ENCODE measurements at places on chromosomes 1 and 21.

- DNase-seq: peak; percentile 31
Measured at GRCh38 chr21:44424608-44425306, 30.6 kb upstream of the LRRC3 start.

DNA sequence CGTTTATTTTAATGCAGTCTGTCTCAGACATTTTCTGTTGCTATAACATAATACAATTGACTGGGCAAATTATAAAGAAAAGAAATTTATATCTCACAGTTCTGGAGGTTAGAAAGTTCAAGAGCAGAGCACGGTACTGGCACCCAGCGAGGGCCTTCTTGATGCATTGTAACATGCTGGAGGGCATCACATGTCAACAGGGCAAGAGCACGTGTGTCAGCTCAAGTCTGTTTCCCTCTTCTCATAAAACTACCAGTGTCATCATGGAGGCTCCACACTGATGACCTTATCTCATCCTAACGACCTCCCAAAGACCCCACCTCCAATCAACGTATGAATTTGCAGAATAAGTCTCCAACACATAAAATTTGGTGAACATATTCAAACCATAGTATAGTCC lies 90.6 kb upstream of the GRIK1 start:
- no peak for DNase-seq

GRCh38 chr1:48555271-48555670 lies 83.3 kb upstream of the SPATA6 start:
- no peak for DNase-seq

- DNase-seq: no peak
Measured at GRCh38 chr1:198929111-198929604, 290.3 kb downstream of the PTPRC start.

DNA sequence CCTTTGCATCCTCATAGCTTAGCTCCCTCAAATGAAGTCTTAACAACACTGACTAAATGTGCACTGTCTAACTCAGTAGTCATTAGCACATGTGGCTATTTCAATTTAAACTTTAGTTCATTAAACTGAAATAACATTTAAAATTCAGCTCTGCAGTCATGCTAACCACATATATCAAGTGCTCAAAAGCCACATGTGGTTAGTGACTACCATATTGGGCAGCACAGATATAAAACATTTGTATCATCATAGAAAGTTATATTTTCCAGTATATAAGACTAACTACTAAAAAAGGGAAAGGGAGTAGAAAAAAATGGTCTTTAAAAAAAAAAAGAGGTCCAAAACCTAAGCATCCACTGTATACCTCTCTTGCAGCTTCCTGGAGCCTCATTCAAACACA lies 64.1 kb downstream of the SETD4 start:
- no peak for DNase-seq

DNA sequence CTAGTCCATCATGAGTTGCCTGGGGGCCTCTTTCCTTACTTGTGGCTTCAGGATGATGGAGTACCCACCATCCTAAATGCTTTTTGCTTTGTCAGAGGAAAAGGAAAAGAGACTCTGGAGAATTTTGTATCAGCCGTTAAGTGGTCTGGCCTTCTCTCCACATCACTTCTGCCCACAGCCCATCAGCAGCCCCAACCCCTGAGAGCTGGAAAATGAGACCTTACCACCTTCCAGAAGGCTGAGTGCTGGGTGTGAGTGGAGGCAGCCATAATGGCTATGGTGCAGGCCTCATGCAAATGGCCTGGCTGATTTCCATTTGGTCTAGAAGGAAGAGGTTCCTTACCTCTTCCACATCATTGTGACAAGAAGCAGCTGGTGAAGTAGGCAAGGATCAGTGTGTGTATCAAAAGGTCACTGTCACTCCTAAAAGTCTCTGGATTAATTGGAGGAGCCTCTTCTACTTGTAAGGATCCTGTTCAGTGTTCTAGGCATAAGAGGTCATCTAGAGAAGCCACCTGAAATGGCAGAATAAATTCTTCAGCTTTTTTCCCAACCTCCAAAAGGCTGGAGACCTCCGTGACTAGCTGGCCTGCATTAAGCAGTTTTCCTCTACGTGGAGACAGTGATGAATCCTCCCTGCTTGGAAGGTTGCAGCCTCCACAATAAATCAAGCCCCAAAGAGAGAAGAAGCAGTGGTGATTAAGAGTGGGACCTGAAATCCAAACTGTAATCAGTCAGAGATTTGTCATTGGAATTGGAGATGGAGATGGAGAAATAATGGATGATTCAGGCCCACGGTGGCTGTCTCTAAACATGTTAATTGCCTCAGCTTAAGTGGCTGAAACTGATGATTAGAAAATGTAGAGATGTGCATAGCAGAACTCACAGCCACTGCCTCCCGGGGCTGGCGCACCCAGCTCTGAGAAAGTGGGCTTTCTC lies 111.5 kb downstream of the CNIH3 start:
- no peak for DNase-seq

GRCh38 chr1:75795703-75796193 lies 934 bp upstream of the MSH4 start:
- no peak for DNase-seq

DNA sequence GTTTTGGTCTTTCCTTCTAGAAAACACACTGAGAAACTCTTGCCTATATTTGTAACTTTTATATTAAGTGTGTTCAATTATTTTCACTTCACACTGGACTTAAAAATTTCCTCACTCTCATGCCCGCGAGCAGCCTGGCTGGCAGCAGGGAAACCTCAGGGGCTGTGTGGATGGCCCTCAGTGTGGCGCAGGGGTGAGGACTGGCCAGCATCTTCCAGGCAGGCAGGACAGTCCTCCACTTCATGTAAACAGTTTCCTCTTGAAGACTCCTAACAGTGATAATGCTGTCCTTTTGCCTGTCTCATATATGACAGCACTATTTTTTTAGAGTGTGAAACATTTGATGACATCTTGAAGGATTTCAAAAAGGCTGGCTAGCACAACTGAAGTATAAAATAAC lies 618.6 kb downstream of the KIF26B start:
- DNase-seq: no peak

- DNase-seq: no peak
Measured at GRCh38 chr1:230848235-230848634, 20.1 kb downstream of the C1orf198 start.

GRCh38 chr1:245791410-245792312 lies 636.9 kb downstream of the KIF26B start:
- DNase-seq: no peak

- DNase-seq: peak; percentile 71
Measured at GRCh38 chr1:38558500-38559445, 300.8 kb downstream of the RRAGC start.

GRCh38 chr1:61276246-61276645 lies 193.9 kb downstream of the NFIA start:
- no peak for DNase-seq

GRCh38 chr1:226327761-226328162 lies 18.8 kb upstream of the LIN9 start:
- no peak for DNase-seq

DNA sequence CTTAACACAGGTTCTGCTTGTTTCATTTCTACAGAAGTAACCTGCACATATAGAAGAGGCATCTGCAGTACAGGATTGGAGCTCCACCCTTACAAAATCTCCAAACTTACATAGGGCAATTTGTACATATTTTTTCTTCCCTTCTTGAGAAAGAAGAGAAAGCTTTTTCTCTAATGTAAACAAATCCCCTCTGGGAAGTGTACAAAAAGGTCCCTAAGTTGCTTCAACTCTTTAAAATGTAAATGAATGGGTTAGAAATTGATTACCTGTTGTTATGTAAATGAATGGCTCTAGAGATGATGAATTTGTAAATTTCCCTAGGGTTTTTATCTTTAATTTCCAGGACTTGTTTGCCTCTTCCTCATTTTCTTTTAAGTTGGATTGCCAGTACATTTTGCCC lies 1183.7 kb downstream of the MRPL39 start:
- DNase-seq: no peak

DNA sequence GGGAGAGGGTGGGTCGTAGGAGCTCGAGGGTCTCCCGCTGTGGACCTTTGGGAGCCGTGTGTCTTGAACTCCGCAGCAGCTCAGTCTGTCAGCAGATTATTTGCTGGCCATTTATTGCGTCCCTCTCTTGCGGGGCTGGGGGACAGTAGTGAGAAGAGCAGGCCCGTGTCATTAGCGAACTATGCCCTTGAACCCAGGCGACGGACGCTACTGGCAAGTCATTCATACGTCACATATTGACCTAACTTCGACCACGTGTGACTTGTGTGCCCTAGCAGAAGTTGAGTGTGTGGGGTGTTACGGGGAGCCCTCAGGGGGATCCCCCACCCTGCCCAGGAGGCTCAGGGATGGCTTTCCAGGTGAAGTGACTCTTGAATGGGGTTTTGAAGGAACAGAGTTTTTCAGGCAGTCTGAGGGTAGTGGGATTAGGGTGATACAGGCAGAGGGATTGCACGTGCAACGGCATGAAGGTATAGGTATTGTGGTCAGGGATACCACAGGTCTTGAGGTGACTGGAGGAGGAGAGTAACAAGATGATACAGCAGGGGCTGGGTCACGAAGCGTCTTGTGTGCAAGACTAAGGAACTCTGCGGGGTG lies 13.0 kb downstream of the RCC1 start:
- DNase-seq: no peak

Data from upper lobe of right lung (tissue), 1 donor.